C1 segment of cervical spinal cord (tissue), 14 donors: ENCODE measurements at places on chromosomes 5 and 9.

- DNase-seq = peak; percentile 90
These were observed at the start of gene JAKMIP2 for GRCh38 chr5:147782110-147783028. Gene JAKMIP2 (minus strand): TSS chr5:147782728. CDS start chr5:147671806, 110,922 bp downstream.

DNA sequence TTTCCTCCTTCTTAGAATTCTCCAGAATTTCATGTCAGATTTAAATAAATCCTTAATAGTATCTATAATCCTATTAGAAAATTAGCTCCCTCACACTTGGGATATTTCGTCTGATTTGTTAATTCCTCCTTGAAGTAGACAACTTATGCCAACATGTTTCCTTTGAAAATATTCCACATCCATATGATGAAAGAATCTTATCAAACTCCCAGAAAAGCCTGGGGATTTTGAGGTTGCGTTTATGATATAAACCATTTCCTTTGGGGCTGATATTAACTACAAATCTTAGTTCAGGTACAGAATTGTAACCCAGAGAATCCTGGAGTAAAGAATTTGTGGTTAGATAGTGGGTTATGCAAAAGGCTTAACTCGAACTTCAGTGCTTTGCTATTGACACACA is 2373.8 kb upstream of the ACO1 start:
- DNase-seq = no peak

GRCh38 chr5:167708449-167708848 is 583.0 kb upstream of the WWC1 start:
- DNase-seq = no peak

DNA sequence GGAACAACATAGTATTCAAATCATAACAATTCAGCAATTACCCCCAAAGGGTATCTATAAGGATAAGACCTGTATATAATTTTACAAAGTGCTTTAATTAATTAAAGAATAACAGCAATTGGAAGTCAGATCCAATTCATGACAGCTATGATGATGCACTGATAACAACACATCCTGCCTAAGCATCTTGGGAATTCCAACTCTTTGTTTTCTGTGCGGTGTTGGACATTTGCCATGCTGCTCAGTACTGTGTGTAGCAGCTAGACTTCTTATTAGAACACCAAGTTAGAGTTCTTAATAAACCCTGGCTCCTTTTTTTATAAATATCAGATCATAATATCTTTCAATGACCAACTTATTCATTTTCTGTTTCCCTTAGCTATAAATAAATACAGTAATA is 209.0 kb downstream of the SEC61B start:
- DNase-seq = no peak
